ENCODE measurements at places on chromosomes 3 and 15.
A peak's percentile ranks its signal among the peaks of the same experiment; 100 is the strongest.

GRCh38 chr15:98718426-98719136 lies 70.2 kb downstream of the IGF1R start:
- DNase-seq: no peak

GRCh38 chr3:143352850-143353550 lies 233.4 kb downstream of the CHST2 start:
- no peak for DNase-seq

DNA sequence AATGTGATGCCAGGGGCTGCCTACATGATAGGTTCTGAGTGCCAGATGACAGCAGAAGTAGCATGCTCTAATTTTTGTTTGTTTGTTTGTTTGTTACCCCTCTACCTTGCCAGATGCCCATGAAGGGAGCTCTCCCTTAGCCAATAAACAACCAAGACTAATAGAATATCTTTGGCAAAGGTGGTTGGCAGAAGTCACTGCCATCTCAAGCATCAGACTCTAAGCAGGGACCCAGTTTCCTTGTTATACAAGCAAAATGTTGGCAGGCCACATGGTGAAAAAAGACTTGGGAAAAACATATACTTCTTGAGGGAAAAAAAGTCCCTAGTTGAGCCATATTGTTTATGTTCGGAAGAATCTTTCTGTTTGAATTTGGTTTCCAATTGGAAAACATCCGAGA lies 609.0 kb upstream of the CFAP20DC start:
- no peak for DNase-seq

DNA sequence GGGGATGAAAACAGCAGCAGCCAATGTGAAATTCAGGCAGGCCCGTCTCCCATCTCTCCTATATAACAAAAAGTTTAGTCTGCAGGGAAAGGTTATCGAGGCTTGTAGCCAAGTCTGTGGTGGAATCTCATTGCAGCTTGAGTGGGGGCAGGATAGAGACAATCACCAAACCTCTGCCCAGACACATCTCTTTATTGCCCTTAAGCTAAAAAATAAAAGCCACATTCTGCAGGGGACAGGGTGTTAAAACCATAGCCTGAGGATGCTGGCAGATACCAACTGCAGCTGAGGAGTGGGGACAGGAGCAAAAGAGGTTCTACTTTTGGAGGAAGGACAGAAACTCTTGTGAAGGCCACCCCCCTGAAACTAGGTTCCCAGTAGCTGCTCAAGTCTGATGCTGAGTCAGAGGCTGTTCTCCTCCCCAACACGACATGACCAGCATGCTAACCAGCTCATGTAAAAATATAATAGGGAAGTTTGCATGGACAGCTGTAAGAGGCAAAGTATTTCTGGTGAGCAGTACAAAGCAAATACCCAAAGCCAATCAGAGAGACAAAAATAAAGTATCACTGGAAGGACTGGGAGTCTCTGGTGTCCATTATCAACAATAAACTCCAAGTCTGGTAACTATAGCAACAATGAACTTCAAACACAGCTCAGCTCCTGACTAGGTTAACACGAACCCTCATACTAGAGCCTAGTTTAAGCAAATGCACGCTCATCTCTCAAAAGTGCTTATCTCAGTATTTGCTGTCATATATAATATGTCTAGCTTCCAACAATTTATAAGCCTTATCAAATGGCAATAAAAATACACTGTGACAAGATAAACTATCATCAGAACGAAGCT lies 362.2 kb upstream of the SLCO3A1 start:
- DNase-seq: no peak

DNA sequence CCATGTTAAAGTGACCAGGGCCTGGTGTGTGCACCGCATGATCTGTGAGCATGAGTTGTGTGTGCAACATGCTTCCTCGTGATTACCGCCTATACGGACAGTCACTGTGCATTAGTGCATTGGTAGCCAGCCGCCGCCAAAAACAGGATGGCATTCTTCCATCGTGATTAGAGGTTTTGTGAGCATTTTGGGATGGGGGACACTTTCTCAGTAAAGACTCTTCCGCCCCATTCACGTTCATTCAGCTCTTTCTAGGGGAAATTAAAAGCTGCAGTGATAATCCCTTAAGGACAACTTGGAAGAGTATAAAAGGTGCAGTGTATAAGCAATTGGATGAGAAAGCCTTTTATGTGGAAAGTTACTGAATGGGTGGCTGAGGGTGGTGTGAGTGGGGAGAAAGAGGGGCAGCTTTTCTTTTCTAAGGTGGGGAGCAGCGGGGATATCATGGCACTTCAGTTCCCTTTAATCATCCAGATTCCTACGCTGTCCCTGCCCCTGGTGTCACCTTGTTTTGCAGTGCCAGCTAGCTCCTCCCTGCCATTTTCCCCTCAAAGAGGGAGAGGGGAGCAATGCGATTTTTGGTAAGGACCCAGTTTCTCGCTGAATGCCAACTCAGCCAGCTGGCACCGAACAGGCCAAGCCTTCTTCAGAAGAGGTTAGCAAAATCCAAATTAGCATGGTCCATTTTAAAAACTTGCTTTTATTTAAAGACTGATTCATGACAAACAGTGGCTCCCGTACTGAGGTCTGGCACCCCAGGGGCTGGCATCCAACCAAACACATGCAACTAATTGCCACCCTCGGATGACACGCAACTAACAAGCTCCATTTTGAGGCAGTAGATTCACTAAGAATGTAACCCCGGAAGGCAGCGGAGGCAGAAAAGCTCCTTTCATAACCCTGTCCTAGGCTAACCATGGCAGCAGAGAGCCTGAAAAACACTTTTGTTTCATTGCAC lies 447.8 kb downstream of the FHIT start:
- no peak for DNase-seq

GRCh38 chr3:150312018-150312657 lies 96.0 kb upstream of the TSC22D2 start:
- peak; percentile 31 for DNase-seq

DNA sequence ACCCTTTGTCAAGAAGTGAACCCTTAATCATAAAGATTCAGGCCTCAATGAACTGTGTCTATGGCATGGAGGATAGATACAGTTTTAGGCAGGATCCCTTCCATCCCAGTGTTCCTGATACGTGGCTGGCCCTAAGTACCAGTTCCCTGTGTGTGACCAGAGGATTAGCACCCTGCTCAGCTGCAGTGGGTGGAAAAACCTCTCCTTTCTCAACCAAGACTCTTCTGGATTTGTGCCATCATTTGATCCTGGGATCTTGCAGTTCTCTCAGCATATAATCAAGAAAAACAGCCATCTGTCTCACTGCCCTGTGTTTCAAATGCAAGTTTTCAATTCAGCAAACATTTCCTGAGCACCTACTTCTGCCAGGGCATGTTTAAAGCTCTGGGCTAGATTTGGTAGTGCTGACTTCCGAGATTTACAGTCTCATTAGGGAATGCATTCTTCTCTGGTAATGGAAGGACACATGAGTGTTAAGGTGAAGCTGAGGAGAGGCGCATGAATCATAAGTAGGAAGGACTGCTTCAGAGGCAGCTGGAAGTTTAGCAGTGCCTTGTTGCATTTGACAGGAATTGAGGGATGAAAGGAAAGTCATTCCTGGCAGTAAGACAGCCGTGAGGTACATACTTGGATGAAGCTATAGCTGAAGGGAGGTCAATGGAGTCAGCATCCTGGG lies 388.3 kb downstream of the MFSD1 start:
- DNase-seq: no peak

- no peak for DNase-seq
Observed at GRCh38 chr3:64909011-64909410, 221.2 kb upstream of the ADAMTS9 start.

GRCh38 chr3:54047568-54047967 lies 74.8 kb upstream of the CACNA2D3 start:
- DNase-seq: no peak

DNA sequence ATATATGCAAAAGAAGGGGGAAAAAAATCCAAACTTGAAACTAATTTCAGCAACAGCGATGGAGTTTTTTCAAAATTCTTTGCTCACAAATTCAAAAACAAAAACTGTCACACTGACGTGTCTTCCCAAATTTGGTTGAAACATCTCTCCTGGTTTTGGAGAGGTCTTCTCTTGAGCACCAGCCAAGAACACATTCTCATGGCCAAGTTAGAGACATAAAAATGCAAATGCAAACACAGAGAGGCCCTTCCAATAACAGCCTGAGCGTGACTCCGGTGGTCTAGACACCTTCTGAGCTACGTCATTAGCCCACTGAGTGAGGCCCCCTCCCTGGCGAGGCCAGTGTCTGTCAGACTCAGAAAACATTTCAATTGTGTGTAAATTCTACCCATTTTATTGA lies 436.0 kb upstream of the PROK2 start:
- no peak for DNase-seq

GRCh38 chr3:113952921-113953320 lies 5.1 kb downstream of the ZDHHC23 start:
- no peak for DNase-seq

DNA sequence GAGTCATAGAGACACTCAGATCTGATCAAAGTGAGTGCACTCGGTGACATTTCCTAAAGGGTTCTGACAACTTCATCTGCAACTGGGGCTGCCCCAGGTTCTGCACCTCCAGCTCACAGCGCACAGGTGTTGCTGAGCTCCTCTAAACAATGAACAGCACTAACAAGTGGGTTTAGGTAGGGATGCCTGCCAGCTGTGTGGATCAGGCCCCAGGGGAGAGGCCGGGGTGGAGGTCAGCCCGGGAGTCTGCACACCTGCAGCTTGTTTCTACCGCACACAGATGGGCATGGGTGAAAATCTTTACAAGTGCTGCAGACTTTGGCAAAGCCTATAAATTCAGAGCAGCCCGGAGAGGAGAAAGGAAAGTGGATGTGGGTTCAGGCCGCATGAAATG lies 355 bp downstream of the FBXW12 start:
- DNase-seq: no peak

- DNase-seq: no peak
Observed at GRCh38 chr3:190642016-190642415, 128.1 kb downstream of the IL1RAP start.

- no peak for DNase-seq
Observed at GRCh38 chr3:29331456-29332194, 50.8 kb downstream of the RBMS3 start.

- DNase-seq: no peak
Observed at GRCh38 chr3:173976281-173976680, 578.7 kb downstream of the NLGN1 start.

DNA sequence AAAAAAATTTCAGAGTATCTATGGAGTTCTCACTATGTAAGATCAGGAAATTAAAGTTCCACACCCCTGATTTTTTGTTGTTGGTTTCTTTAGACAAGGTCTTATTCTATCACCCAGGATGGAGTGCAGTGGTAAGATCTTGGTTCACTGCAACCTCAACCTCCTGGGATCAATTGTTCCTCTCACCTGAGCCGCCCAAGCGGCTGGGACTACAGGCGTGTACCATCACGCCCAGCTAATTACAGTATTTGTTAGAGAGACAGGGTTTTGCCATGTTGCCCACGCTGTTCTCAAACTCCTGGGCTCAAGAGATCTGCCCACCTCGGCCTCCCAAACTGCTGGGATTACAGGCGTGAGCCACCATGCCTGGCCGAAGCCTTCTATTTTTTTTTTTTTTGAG lies 12.4 kb downstream of the QRICH1 start:
- DNase-seq: no peak

DNA sequence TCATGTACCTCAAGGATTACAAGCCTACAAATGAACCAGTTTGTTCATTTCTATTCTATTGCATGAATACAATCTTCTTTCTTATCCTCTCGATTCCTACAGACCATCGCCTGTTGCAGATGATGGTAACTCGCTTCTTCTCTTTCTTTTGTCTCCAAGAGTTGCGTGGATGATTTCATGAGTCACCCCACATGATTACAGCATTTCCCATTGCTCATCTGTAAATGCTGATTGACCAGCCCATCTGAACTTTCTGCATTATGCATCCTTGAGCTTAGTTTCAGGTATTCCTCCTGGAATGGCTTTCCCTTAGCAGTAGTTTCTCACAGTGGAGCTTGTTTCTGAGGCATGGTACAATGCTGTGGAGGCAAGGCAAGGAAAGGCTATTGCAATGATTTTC lies 109.6 kb upstream of the TOPAZ1 start:
- DNase-seq: no peak

GRCh38 chr3:9135930-9136525 lies 113.4 kb downstream of the SRGAP3 start:
- DNase-seq: no peak

DNA sequence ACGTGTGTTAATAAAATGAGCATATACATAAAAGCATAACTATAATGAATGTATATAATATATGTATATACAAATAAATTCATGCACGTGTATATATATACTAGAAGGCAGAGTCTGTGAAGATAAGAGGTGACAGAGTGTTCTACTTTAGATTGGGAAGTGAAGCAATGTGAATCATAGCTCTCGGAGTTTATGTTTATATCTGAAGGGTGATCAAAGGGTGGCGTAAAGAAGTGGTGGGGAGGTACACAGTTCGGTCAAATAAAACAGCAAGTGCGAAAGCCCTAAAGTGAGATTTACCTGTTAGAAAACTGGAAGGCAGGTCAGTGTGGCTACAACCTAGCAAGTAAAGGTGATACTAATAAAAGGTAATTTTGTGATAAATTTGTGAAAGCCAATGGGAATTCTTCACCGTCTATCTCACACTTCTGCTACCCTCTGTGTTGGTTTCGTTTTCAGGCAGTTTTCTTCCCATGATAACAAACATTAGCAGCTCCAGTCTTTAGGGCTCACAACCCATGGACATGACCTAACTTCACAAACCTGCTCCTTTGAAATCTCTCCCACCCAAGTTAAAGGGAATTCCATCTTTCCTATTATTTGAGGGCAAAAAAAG lies 46.7 kb upstream of the BCHE start:
- peak; percentile 72 for DNase-seq

DNA sequence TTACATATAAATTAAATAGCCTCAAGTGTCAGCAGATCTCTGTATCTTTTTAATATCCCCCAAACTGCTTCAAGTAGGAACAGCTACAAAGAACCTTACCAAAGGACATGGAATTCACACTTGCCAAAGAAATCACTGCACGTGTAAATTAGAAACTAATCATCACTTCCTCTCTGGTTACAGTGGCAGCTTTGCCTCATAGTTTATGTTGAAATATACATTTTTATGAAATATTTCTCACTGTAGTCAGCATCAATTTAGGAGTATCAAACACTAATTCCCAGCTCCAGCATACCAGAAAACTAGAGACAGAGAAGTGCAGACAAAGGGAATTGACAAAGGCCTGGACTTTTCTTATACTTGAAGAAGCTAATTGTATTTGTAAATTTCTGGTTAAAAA lies 260.9 kb downstream of the TIGIT start:
- no peak for DNase-seq

DNA sequence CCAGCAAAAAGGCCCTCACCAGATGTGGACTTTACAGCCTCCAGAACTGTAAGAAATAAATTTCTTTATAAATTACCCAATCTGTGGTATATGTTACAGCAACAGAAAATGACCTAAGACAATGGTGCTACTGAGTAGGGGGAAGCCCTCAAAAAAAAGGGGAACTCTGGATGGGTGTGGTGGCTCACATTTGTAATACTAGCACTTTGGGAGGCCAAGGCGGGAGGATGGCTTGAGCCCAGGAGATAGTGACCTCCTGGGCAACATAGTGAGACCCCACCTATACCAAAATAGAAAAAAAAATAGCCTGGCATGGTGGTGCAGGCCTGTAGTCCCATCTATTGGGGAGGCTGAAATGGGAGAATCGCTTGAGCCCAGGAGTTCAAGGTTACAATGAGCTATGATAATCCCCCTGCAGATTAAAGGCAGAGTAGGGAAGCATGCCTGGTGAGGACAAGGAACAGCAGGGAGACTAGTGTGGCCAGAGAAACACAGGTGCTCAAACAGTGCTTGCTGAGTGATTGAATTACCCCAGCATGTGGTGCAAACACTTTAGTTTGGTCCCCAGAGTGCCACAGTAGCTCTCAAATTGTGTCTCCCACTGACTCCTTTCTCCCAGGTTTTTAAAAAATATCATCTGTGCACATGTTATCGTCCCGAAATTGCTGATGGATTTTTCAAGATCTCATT lies 13.9 kb upstream of the USP3 start:
- peak; percentile 42 for DNase-seq

- no peak for DNase-seq
Observed at GRCh38 chr3:90054311-90054710, 946.9 kb downstream of the EPHA3 start.

Measured in NCI-H774 (cell line).